Chondrocyte (in vitro differentiated cells): ENCODE measurements at places on chromosomes 7 and 10. TPM values are rescaled to one million over a fixed set of nuclear protein-coding genes. Genes with fewer than 3 reads are reported as not detected.

The SKIDA1 gene
- 1.9 to 3.7 TPM (median 2.0 TPM) in 3 replicates for total RNA-seq

DNA sequence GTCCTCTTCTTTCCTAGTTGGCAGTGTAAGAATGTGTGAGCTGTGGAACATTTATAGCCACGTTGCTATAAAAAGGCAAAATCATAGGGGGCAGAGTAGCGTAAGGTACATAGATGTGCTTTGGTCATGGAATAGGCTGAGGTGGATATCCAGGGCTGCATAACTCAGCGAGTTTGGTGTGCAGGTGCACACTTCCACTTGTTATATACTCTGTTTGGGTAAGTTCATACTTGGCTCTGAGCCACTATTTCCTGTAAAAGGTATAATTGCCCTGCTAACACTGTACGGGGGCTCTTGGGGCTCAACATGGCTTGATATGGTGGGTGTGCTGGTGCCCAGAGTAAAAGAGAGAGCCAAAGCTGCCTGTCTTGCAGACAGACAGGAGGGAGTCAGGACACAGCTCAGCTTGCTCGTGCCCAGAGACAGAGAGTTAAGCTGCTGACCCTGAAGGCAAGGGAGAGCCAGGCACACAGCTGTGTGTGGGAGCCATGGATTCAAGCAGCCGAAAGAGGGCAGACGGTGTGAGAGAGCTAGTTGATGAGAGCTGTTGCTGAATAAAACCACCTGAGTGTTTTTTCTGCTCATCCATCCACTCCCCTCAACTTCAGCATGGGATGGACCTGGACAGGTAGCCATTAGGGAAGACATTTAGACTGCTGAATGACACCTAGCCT, 126.7 kb downstream of the DKK1 start:
- no peaks in the 10 kb centered on the region for H3K36me3 ChIP-seq
- no peaks in the 10 kb centered on the region for H3K27me3 ChIP-seq
- H3K4me3 ChIP-seq, result no peak overlapping the region
- H3K4me1 ChIP-seq, result peaks cover 11% of the 10 kb centered on the region

- no peak overlapping the region for H3K27ac ChIP-seq
- no peak overlapping the region for H3K4me3 ChIP-seq
- no peaks in the 10 kb centered on the region for H3K4me1 ChIP-seq
- H3K27me3 ChIP-seq, result peaks cover 34% of the 10 kb centered on the region
These were observed 47.0 kb downstream of the CLRN3 start for GRCh38 chr10:127845756-127846155.

DNA sequence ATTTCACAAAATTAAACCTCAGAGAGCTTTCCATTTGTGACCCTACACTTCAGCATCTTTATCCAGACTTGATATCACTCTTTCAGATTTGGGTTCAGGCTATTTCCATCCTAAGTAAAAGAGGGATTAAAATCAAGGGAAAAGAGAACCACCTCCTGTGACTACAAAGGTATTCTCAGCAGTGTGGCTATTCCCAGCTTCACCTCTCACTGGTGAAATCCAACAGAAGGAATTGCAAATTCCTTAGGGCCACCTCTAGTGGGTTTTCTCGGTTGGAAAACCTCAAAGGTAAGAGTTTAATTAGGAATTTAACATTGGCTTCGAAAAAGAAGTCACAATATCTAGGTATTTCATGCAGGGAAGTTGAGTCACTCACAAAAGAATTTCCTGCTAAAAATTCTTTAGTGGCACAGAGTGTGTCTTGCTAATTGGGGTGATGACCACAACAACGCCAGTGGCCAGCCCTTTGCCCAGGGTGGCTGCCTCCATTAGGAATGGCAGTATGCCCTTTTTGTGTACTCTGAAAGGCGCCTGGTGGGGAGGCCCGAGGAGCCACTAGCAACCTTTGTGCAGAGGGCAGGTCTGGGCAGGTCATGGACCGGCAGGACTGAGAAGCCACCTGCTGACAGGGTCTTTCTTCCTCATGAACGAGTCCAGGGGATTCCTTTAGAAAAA, 52.2 kb downstream of the SEM1 start:
- H3K36me3 ChIP-seq, result peaks cover 3% of the 10 kb centered on the region
- H3K4me1 ChIP-seq, result no peaks in the 10 kb centered on the region
- no peak for DNase-seq
- H3K27ac ChIP-seq, result no peak overlapping the region
- no peak overlapping the region for H3K4me3 ChIP-seq
- H3K27me3 ChIP-seq, result no peaks in the 10 kb centered on the region

The GNG11 gene
- 8.2 to 15.0 TPM (median 9.4 TPM) in 3 replicates for total RNA-seq

DNA sequence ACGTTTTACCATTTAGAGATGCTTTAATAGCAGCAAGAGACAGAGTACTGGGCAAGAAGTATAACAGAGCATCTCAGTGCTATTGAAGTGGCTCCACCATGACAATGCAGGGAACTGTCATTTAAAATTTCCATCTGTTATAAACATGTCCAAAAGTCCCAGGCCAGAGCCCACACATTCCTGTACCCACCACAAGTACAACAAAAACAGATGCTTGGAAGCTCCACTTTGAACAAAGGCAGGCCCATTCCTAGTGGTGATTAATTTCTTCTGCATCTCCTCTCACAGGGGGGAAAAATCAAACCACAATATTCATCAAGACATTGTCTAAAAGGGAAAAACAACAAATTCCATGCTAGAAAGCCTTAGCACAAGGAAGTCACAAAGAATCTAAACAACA, 627.9 kb downstream of the PARD3 start:
- H3K36me3 ChIP-seq, result no peaks in the 10 kb centered on the region
- no peak for DNase-seq
- H3K4me3 ChIP-seq, result no peak overlapping the region
- no peak overlapping the region for H3K27ac ChIP-seq
- H3K4me1 ChIP-seq, result peaks cover 37% of the 10 kb centered on the region

- peaks cover 70% of the 10 kb centered on the region for H3K4me1 ChIP-seq
- no peak for DNase-seq
- H3K4me3 ChIP-seq, result no peak overlapping the region
- H3K36me3 ChIP-seq, result peaks cover 12% of the 10 kb centered on the region
- peak overlapping the region; percentile 25 for H3K27ac ChIP-seq
- no peaks in the 10 kb centered on the region for H3K27me3 ChIP-seq
These were observed 68.4 kb downstream of the PTEN start for GRCh38 chr10:87931836-87932230.

- DNase-seq, result no peak
- H3K4me3 ChIP-seq, result no peak overlapping the region
- H3K36me3 ChIP-seq, result peaks cover 30% of the 10 kb centered on the region
These were observed 60.7 kb downstream of the MINDY4 start for GRCh38 chr7:30831936-30832335.

- no peak overlapping the region for H3K27ac ChIP-seq
- H3K4me1 ChIP-seq, result peaks cover 6% of the 10 kb centered on the region
- DNase-seq, result no peak
- peaks cover 2% of the 10 kb centered on the region for H3K36me3 ChIP-seq
- no peaks in the 10 kb centered on the region for H3K27me3 ChIP-seq
- no peak overlapping the region for H3K4me3 ChIP-seq
These were observed 108.7 kb upstream of the ITGB1 start for GRCh38 chr10:33066558-33067236.

The C10orf71 gene
- not detected in 3 replicates for total RNA-seq

The KLF14 gene
- total RNA-seq, result 0.10 TPM in 1 of 3 replicates, not detected in the others
